Daoy (cell line): ENCODE measurements at places on chromosomes 13 and 19.

GRCh38 chr13:42885325-42885724 is 103.9 kb downstream of the FAM216B start:
- DNase-seq: no peak

DNA sequence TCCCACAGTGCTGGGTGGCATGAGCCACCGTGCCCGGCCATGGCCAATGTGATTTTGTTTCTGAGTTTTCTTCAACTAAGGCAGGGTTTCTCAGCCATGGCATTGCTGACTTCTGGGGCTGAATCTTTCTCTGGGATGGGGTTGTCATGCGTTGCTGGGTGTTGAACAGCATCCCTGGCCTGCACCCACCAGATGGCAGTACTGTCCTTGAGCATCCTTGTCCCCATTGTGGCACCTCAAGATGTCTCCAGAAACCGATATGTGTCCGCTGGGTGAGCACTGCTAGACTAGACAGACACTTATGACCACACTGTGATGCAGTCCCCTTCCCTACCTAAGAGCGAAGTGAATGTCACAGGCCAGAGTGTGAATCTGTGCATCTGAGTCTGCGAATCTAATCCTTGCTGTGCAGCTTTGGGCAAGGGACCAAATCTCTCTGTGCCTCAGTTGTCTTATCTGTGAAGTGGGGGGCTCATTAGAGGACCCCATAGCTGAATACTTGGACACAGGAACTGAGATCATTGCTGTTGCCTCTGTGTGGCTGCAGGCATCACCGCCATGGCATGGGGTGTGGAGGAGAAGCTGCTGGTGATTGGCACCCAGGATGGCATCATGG is 50.3 kb upstream of the SIN3B start:
- DNase-seq: peak; percentile 85

DNA sequence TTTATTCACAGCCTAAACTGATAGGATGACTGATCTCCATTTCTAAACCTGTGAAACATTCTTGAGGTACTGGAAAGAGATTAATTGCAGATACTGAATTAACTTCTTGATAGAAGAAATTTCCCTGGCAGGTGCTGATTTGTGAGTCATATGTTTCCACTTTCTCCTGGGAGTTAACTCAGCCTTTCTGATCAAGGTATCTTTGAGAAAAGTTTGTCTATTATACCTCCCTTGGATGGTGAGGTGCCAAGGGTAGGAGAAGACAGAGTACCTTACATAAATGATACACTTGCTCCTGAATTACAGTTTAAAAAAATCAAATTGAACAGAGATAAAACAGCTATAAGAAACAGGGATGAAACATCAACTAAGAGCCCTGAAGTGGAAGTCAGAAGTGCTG is 123.0 kb downstream of the RGCC start:
- DNase-seq: no peak

- no peak for DNase-seq
Observed at GRCh38 chr19:2394054-2394441, 33.3 kb downstream of the TIMM13 start.

- DNase-seq: no peak
Observed at GRCh38 chr13:72757792-72758535, 23.7 kb downstream of the DIS3 start.
